ENCODE measurements at places on chromosomes 2 and 18. TPM values are rescaled to one million over a fixed set of nuclear protein-coding genes. Genes with fewer than 3 reads are reported as not detected.

- peak; percentile 94 for DNase-seq
These were observed 29.2 kb upstream of the PPP4R1 start for GRCh38 chr18:9643549-9643948.

DNA sequence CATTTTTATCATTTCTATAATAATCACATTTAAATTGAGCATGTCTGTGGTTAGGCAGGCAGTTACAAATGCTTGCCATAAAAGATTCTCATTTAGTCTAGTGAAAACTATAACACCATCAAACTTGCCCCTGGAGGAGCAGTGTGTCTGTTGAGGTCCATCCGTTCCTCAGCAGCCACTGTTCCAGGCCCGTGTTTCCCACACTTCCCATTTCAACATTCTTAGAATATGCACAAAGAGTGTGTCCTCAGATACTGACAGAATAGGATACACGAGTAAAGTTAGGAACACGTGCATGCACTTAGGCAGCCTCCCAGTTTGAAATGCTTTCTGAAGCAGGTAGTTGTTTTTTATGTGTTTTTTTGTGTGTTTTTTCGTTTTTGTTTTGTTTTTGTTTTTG is 39.9 kb downstream of the NCK2 start:
- no peak for DNase-seq

- no peak for DNase-seq
These were observed 139.3 kb upstream of the EPAS1 start for GRCh38 chr2:46157966-46158310.

- no peak for DNase-seq
These were observed 264.8 kb downstream of the C1D start for GRCh38 chr2:67797801-67798540.

DNA sequence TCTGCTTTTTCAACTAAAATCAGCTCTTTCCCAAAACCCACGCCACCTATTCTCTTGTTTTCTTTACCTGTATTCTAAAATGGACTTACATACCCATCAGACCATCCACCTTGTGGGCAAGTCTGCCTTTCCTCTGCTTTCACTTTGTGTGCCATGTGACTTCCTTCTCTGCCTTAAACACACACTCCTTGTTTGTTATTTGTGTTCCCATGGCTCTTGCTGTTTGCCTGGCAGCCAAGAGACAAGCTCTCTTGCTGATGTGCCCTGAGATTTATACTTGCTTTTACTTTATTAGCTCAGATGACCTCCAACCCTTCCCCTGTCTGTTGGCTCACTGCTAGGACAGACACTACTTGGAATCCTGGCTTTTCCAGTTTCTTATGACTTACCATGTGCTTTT is 309.7 kb upstream of the LRRTM4 start:
- DNase-seq = no peak

- no peak for DNase-seq
These were observed 434.1 kb upstream of the HS6ST1 start for GRCh38 chr2:128752691-128753263.

- DNase-seq = peak; percentile 23
These were observed 97.4 kb upstream of the LHCGR start for GRCh38 chr2:48852938-48853337.

GRCh38 chr2:20665243-20666004 is 1.5 kb upstream of the GDF7 start:
- no peak for DNase-seq

- no peak for DNase-seq
These were observed 91.6 kb upstream of the SMAD2 start for GRCh38 chr18:48022021-48022420.

DNA sequence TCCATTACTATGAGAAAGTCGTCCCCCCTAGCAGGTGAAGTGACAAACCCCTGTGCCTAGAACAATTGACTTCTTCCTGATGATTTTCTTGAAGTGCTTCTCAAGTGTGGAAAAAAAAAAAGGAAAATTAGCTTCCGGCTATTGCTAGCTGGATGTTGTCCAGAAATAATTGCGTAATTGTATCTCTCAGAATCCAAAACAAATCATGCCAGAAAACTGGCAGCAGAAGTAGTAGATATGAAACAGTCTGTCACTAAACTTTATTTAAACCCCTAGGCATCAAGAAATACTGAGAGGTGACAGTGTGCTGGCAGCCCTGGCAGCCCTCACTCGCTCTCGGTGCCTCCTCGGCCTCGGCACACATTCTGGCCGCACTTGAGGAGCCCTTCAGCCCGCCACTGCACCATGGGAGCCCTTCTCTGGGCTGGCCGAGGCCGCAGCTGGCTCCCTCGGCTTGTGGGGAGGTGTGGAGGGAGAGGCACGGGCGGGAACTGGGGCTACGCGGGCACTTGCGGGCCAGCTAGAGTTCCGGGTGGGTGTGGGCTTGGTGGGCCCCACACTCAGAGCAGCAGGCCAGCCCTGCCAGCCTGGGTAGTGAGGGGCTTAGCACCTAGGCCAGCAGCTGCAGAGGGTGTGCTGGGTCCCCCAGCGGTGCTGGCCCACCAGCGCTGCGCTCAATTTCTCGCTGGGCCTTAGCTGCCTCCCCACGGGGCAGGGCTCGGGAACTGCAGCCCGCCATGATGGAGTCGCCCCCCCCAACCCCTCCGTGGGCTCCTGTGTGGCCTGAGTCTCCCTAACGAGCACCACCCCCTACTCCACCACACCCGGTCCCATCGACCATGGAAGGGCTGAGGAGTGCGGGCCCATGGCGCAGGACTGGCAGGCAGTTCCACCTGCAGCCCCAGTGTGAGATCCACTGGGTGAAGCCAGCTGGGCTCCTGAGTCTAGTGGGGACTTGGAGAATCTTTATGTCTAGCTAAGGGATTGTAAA is 80.5 kb upstream of the ABCA12 start:
- no peak for DNase-seq

- no peak for DNase-seq
These were observed 20.6 kb upstream of the TMEM163 start for GRCh38 chr2:134739236-134739878.

- no peak for DNase-seq
These were observed 33.9 kb upstream of the TSPYL6 start for GRCh38 chr2:54289917-54290316.

GRCh38 chr2:146867477-146867986 is 977.3 kb upstream of the ACVR2A start:
- DNase-seq = no peak

DNA sequence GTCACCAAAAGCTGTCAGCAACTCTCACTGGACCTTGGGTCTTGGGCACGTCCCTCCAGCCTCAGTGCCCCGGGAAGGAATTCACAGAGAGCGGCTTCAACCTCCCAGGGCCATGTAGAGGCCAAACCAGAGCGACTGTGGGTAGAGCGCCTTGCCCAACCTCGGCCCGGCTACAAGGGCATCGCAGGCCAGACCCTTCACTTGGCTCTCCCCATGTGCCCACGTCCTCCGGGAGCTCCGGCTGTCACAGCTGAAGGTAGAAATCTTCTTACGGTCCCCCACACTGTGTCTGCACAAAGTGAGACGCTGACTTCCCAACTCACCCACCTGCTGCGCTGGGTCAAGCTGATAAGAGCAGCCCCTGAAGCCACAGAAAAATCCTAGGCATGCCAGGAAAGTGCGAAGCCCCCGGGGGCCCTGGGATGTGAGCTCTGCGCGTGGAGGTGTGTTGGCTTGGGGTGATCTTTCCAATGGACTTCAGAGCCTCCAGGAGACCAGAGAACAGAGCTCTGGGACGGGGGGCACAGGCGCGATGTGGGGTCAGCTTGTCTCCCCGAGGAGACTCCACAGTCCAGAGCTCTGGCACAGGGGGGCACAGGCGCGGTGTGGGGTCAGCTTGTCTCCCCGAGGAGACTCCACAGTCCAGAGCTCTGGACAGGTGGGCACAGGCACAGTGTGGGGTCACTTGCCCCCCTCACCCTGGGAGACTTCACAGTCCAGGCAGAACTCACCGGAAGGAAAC is 105.5 kb downstream of the RTP5 start:
- no peak for DNase-seq

GRCh38 chr2:224099861-224100643 is 61.0 kb upstream of the SERPINE2 start:
- DNase-seq = no peak

Gene TPGS2
- 313 TPM for total RNA-seq

Gene HOXD9
- total RNA-seq = 2.1 TPM

Gene PIEZO2
- 8.9 TPM for total RNA-seq

Gene KCTD1
- total RNA-seq = 13.8 TPM

Gene CD8A
- not detected for total RNA-seq

Gene LYPD6B
- 112 TPM for total RNA-seq
